ENCODE measurements at places on chromosomes 3 and 15.
A peak's percentile ranks its signal among the peaks of the same experiment; 100 is the strongest.

GRCh38 chr3:125037498-125038150 is 18.2 kb downstream of the HEG1 start:
- no peak for DNase-seq

GRCh38 chr3:32862247-32862935 is 44.6 kb downstream of the TRIM71 start:
- peak; percentile 40 for DNase-seq

DNA sequence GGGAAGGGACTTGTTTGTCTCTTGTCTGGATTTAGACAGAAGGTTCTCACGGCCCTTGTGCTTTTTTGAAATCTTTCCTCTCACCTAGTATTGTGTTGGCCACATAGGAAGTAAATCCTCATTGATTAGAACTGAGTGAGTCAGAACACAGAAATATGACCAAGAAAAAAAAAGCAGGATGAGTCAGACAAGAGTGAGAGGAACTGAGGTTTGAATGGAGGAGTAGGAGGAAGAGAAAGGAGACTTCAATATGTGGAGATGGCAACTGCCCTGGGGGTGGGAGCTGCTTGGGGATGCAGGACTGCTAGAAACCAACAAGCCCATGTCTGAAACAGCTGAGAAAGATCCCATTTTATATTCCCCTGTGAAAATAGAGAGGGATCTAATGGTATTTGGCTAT is 194.1 kb upstream of the ZBTB20 start:
- no peak for DNase-seq

DNA sequence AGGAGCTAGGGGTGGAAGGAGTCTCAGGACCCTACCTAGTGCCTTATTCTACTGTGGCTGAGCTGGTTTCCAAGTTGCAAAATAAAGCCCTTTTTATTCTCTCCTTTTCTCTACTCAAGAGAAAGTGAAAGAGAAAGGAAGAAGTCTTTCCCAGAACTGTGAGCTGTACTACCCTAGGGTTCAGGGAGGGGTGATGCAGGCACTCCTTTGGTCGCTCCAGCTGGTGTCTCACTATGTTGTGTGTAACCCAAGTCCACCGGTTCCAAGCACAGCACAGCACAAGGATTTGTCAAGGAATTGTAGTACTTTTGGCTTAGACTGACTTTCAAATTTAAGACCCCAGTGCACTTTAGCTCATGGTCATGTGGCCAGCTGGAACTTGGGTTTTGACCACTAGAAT is 1721.7 kb downstream of the OTOL1 start:
- no peak for DNase-seq

- DNase-seq = no peak
Observed at GRCh38 chr3:67000009-67000408, 1.9 kb downstream of the KBTBD8 start.

DNA sequence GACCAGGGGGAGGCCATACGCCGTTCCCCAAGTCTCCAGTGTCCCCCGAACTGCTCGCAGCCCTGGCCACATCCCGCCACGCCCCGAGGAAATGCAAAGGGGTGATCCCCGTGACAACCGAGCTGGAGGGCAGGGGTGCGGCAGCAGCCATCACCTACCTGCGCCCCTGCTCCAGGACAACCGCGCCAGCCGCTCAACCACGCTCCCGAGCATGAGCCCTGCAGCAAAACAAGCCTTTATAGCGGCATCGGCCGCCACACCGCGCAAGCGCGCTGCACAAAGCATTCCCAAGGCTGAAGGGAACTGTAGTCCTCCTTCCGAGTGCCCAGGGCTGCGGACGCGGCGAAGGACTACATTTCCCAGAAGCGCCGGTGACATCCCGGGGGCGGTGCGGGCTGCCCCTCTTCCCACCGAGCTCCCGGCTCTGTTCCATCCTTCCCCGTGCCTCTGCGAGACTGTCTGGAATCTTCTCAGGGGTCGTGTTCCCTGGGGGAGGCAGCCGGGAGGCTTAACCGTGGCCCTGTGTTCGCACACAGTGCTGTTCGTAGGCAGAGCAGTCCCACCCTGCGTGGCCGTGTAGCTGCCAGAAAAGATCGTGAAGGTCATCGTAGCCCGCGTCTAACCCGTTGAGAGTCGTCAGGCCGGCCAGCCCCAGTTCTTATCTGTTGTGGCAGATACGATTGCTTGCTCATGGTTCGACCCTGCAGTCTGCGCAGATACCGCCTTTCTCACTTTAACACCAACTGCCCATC is at the start of gene ABCC5:
Gene ABCC5, minus strand, starts transcription at position 213 of the 752 bp plus-strand sequence. CDS start 3,492 bp downstream, outside the sequence.
- peak; percentile 84 for DNase-seq

GRCh38 chr3:134938029-134938525 is 143.0 kb downstream of the EPHB1 start:
- no peak for DNase-seq

DNA sequence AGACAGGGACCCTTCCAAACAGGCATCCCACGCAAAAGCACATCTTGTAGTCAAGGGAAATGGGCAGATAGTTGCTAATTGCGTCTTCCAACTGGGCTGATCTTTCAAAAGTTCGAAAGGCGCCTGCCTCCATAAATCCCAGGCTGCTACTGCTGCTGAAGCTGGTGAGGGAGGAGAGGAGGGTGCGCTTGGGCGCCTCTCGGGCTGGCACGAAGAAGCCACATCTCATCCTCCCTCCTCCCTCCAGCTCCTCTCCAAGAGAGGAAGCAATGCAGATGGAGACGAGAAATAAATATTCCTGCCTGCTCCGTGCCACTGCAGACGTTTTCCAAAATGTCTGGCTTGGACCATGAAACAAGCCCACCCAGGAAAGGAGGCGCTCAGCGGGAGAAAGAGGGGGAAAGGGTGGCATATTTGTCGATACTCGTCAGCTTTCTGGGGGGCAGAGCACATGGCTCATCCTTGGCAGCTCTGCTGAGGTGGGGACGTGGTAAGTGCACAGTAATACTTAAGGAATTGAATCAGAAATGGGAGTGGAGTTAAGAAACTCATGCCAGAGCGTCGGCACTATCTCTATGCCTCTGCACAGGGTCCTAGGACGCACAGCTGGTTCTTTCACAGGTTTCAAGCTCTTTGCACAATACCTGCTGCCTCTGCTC is 88.9 kb upstream of the FEZF2 start:
- DNase-seq = no peak

DNA sequence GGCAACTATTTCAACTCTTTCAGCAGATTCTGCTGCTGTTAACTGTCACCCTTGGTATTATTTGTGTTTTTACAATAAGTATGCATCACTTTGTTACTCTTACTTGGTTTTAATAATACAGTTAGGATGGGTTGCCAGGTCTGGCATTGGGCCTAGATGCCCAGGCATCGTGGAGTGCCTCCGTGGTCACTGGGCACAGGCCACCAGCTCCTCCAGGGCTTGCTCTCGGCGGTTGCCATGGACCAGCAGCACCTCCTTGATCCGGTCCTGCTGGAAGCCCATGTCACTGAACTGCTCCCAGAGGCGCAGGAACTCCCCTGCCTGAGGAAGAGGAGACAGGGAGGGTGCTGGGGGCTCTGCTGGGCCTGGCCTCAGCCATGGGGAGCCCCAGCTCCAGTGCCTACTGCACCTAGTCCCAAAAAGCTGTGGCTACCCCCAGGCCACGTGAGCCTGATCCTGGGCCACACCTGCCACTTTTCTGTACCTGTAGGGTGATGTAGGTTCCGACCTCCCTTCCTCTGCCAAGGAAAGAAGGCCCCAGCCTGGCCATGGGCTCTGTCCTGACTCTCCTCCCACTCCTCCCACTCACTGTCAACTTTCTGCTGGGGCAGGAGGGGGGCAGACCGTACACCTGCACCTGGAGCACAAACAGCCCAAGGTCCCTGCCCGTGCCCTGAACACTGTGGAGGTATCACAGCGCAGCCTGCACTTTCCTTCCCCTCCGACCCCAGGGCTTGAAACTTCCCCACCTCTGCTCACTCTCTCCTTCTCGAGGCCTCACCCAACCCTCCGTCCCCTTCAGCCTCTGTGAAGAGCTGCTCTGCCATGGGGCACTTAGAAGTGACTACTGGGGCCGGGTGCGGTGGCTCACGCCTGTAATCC is 16.6 kb downstream of the KBTBD13 start:
- no peak for DNase-seq

GRCh38 chr3:36923523-36923943 is 21.3 kb downstream of the TRANK1 start:
- no peak for DNase-seq

DNA sequence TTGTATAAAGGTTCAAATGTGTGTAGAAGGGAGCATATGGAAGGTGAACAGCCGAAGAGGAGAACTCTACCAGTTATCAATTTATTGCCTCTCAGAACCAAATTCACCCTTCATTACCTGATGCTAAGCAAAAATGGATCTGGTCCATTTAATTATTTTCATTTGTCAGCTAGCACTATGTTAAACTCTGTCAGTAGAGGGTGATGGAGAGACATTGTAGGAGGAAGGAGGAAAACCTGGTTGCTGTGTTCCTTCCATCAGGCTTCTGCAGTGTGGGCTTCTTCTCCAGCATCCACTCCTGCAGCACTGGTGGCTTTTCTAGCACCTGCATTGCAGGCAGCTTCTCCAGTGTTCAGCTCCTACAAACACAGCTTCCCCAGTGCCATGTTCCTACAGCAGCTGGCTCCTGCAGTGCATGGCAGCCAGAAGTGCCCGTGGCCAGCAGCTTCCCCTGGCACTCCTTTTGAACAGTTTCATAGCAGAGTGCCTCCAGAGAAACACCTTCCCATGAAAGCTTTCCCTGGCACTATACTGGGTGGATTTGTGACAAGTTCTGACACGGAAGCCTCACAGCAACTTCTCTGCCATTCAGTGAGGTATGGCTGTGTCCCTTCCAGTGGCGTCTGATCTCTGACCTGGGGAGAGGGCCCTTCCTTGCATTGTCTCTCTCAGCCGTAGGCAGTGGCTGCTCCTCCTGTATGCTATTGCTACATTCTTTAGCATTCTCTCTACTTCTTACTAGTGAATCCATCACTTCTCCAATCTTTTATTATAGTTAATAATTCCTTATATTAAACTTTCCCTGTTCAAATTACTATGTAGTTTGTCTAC is 14.6 kb upstream of the IL17RD start:
- DNase-seq = no peak

DNA sequence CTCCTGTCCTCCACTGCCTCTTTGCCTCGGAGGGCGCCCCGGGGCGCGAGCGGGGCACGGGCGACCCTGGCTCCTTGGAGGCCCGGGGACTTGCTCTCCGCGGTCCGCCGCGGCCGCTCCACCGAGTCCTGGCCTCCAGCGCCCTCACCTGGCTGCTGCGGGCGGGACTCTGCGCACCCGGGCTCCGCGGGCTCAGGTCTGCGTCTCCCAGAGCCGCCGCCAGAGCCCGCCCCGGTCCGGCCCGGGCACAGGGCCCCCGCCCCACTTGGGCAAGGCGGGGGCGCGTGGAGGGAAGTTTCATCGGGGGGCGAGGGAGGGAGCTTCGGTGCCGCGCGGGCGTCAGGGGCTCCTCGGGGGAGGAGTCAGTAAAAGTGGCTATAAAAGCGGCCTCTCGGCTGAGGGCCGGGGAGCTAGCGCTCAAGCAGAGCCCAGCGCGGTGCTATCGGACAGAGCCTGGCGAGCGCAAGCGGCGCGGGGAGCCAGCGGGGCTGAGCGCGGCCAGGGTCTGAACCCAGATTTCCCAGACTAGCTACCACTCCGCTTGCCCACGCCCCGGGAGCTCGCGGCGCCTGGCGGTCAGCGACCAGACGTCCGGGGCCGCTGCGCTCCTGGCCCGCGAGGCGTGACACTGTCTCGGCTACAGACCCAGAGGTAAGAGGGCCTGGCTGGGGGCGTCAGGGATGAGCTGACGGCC is at the start of gene CEMIP:
Gene CEMIP, plus strand, starts transcription at position 407 of the 694 bp plus-strand sequence. CDS start 94,510 bp downstream, outside the sequence.
- peak; percentile 51 for DNase-seq

- DNase-seq = no peak
Observed at GRCh38 chr3:108940568-108941263, 13.0 kb downstream of the GUCA1C start.

GRCh38 chr3:189349772-189350171 is 178.0 kb downstream of the TPRG1 start:
- DNase-seq = no peak

GRCh38 chr3:188282871-188283270 is 128.9 kb downstream of the LPP start:
- no peak for DNase-seq

GRCh38 chr3:196336319-196337145 is 1.7 kb downstream of the TM4SF19 start:
- no peak for DNase-seq

DNA sequence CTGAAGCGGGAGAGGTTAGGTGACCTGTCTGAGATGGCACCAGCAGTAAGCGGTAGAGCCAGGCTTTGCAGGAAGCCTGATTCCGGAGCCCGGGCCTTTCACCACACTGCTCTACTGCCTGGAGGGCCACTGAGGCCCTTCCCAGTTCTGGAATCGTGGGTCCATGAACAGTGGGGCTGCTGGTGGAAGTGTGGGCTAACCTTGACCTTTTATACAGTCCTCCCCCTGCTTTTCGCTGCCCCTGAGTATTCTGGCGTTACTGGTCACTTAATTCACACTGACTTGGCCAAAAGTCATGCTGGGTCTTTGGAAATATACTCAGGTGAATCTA is 2.6 kb upstream of the ABTB1 start:
- no peak for DNase-seq

GRCh38 chr15:89860891-89861290 is 32.9 kb downstream of the AP3S2 start:
- DNase-seq = no peak

- DNase-seq = no peak
Observed at GRCh38 chr3:114827495-114827894, 319.6 kb downstream of the ZBTB20 start.

DNA sequence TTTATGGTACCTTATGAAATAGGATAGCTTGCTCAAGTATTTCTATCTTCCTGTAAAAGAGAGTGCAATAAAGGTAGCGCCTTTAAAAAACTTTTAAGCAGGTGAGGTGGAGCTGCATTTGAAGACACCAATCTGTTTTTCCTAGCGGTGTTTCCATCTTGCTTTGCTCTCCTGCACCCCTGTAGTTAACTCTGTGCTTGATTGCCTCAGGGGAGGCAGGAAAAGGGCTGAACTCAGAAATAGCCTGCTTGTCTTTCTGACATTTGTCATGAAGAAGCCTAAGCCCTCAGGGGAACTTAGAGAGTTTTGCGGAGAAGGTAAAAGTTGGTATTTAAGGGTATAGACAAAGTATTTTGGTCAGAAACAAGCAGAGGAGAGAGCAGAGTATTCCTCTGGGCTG is 63.0 kb upstream of the TPRG1 start:
- no peak for DNase-seq
